Lower lobe of right lung (tissue), 2 donors: ENCODE measurements at places on chromosomes 12 and 14.

DNA sequence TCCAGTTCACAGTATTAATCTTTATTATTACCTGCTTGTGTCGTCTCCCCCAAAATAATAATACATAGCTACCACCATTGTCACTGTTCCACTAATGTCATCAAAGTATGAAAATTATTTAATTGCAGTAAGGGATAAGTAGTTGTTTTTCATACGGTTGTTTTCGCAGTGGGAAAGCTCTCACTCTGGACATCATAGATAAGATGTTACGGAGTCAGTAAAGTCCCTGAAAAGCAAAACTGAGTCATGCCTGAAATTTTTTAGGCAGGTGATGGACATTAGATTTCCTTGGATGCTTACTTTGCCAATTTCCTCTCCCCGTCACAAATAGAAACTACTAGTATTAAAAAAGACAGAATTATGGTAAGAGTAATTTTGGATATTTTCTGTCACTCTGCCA lies 13.2 kb downstream of the PNP start:
- no peak for DNase-seq

- DNase-seq: no peak
Measured at GRCh38 chr14:55255979-55256378, 15.2 kb upstream of the FBXO34 start.

GRCh38 chr12:1890810-1891209 lies 27.6 kb downstream of the CACNA2D4 start:
- DNase-seq: no peak

- DNase-seq: no peak
Measured at GRCh38 chr12:113086249-113087164, 30.0 kb downstream of the DTX1 start.

- no peak for DNase-seq
Measured at GRCh38 chr12:49537231-49537751, 1.5 kb upstream of the KCNH3 start.

GRCh38 chr14:80213602-80214001 lies 2.3 kb upstream of the DIO2 start:
- DNase-seq: no peak

GRCh38 chr14:74938531-74939495 lies 15.8 kb upstream of the RPS6KL1 start:
- no peak for DNase-seq

- DNase-seq: no peak
Measured at GRCh38 chr14:104561632-104562495, 17.7 kb upstream of the C14orf180 start.

DNA sequence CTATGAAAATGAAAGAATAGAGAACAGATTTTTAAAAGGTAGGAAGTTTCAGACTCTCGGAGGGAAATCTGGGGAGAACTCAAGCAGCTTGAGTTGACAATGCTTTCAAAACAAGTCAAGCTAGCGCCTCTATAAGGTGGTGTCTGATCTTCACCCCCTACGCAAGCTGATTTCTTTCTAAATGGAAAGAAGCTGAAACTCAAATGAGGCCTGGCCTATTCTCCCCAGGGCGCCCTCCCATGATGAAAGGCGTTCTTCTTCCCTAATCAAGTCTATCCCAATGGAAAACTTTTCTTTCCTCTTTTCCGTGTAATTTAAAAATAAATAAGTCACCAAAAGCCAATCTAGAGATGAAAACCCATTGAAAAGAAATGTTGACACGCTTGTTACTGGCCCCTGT lies 20.6 kb downstream of the PTHLH start:
- no peak for DNase-seq

DNA sequence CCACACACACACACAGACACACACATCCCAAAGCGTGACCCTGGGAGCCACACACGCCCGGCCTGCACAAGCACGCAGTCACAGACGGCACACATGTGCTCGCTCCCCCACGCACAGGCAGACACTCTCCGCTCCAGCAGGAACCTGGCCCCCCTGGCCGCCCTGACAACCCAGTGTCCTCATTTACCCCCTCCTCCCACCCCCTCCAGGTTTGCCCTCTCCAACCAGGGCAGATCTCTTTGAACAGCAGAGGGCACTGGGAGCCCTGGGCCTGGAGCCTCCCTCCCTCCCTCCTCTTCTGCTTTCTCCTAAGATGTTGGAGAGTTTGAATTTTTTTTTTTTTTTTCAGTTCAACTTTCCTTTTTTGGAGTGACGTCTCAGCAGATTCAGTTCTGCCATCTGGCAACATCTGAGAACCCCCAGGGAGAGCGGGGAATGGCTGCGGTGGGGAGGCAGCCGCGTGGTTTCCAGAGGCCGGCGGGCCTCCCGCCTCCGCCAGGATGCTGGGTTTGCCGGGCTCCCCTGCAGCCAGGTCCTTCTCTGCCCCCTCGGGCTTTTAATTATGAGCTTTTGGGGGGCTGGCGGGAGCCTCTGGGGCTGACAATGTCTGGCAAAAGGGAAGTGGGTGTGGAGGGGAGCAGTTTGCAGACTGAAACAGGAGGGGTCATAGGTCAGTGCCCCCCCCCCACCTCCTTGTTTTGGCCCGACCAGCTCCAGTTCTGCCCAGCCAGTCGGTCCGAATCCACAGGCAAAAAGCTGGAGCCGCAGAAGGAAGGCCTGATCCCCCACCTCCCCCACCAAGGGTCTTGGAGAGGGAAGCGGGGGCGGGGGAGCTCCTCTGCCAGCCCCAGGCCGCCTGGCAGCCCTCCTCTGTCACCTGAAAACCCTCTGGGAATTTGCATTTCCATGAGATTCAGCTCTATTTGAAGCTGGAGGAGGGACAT lies 1.3 kb upstream of the NCOR2 start:
- peak; percentile 80 for DNase-seq

GRCh38 chr12:47378907-47379306 lies 299.1 kb upstream of the AMIGO2 start:
- no peak for DNase-seq

DNA sequence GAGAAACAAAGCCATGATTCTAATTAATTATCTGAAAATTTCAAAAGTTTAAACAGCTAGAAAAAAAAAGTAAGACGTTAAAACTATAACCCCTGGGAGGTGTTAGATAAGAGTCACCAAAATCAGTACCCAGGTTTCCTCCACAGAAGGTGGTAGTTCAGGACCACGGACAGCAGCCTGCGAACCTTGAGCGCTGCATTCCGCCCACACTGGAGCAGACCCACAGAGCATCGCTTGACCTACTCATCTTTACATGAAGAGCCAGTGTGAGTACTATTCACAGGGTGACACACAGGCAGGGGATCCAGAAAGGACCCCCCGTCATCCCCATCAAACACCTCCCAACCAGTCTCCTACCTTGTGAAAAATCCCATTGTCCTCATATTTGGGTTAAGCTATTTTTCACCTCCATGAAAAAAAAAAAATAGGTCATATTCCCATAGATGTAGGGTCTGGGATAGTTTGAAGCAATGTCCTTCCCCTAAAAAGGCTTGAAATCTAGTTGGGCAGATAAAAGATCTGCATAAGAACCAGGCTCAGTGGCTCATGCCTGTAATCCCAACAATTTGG lies 8.8 kb upstream of the CHGA start:
- DNase-seq: no peak

GRCh38 chr14:65252482-65253255 lies 150.4 kb upstream of the MAX start:
- no peak for DNase-seq

GRCh38 chr12:115452751-115453281 lies 768.8 kb upstream of the TBX3 start:
- DNase-seq: no peak

DNA sequence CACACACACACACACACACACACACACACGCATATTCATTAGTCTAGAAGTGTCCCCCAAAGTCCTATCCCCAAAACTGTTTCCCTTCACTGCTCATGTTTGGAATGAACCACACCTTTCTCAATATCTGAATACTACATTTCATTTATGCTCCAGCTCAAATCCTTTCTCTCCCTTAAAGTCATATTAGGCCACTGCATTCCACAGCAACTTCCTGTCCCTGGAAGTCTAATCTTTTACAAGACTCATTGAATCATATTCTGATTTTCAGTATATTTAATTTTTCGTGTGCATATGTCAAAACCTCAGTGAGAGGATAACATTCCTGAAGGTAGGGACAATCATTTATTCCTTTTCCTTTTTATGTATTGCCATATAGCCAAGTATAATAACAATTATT lies 155.6 kb upstream of the LMNTD1 start:
- no peak for DNase-seq

DNA sequence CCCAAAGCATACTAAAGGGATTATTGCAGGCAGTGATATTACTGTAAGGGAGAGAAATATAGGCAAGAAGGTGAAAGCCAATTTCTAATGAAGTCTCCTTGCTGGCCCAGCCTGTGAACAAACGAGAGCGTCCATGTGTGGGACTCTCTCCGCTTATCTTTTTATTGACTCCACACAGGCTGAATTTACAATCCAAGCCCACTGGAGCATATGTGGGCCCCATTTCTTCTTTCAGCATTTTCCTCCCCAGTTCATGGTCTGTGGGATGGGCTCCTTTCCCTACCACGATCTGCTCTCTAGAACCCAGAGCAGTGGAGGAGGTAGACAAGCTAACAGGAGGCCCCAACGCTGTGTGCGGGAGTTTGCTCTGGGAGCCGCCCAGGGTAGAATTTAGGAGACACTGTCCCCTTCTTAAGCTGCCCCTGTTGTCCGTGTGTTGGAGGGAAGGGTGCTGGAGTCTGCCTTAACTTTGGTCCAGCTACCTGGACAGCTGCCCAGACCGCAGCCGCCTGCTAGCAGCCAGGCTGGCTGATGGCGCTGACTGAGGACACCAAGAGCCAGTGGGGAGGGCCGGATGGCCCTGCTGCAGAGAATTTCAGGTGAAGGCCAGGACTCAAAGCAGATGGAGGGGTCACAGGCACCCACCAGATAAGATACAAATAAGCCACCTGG lies 3.2 kb upstream of the HOXC11 start:
- no peak for DNase-seq

GRCh38 chr14:77543637-77544334 lies 45.2 kb upstream of the ISM2 start:
- DNase-seq: no peak

DNA sequence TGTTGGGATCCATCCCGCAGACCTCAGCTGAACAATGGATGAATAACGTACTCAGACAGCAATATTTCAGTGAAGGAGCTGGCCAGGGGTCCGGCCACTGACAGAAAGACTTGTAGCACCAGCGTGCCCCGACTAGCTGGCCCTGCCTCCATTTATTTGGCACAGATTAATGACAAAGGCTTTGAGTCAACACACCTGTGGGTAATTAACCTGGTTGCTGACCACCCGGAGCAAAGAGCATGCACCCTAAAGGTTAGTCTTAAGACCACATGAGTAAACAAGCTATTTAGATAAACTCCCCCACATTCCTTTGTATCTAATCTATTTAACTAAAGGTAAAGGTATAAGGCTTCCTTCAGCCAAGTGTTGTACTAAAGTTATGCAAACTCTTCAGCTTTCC lies 868.6 kb downstream of the LRFN5 start:
- no peak for DNase-seq

- no peak for DNase-seq
Measured at GRCh38 chr12:96457191-96457930, 32.0 kb upstream of the CFAP54 start.

GRCh38 chr14:89308232-89308959 lies 108.6 kb downstream of the FOXN3 start:
- DNase-seq: no peak

DNA sequence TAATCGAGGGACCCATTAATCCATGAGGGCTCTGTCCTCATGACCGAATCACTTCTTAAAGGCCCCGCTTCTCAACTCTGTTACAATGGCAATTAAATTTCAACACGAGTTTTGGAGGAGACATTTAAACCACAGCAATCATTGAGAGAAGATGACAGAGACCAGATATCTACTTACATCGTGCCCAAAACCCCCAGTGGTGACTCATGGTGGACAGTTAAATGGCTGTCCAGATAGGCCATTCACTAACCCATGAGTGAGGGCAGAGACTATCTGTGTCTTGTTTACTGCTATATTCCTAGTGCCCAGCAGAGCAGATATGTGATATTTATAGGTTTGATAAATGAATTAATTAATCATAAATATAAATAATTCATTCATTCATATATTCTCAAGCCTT lies 20.0 kb upstream of the FLVCR2 start:
- DNase-seq: no peak

- DNase-seq: no peak
Measured at GRCh38 chr12:28933176-28933575, 215.9 kb upstream of the FAR2 start.

- DNase-seq: no peak
Measured at GRCh38 chr12:75062691-75063090, 146.9 kb downstream of the KCNC2 start.

GRCh38 chr12:30323008-30323407 lies 372.7 kb downstream of the IPO8 start:
- DNase-seq: no peak

DNA sequence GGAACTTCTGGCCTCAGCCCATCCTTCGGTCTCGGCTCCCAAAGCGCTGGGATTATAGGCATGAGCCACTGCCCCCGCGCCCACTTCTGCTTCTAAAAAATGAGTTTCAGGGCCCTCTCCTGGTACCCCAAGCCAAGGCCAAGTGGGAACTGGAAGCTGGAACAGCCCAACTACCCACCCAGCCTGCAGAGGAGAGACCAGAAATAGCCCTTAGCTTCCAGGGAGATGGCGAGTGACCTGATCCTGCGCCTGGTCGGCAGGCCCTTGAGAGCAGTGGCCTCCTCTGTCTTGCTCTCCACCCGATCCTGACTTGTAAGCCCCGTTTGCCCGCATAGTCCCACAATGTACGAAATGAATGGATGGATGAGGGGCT lies 31.2 kb upstream of the PLEKHG6 start:
- peak; percentile 38 for DNase-seq

GRCh38 chr12:42886160-42886559 lies 296.6 kb upstream of the PRICKLE1 start:
- no peak for DNase-seq

GRCh38 chr14:39576258-39576657 lies 144.0 kb upstream of the FBXO33 start:
- DNase-seq: no peak

DNA sequence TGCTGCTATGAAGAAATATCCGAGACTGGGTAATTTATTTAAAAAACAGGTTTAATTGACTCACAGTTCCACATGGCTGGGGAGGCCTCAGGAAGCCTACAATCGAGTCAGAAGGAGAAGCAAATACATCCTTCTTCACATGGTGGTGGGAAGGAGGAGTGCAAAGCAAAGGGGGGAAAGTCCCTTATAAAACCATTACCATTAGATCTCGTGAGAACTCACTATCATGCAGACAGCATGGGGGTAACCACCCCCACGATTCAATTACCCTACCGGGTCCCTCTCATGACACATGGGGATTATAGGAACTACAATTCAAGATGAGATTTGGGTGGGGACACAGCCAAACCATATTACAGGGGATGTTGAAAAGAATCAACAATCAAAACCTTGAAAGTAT lies 74.9 kb downstream of the PPM1H start:
- DNase-seq: no peak

GRCh38 chr12:62933602-62934238 lies 1.2 kb downstream of the PPM1H start:
- no peak for DNase-seq
